ENCODE measurements at places on chromosomes 5 and 9.

GRCh38 chr5:169893010-169893409, 87.3 kb downstream of the INSYN2B start:
- no peak for DNase-seq

- DNase-seq = no peak
Measured at GRCh38 chr5:137190031-137190430, 309.1 kb downstream of the SPOCK1 start.

GRCh38 chr5:178777520-178777919, 47.1 kb upstream of the ZNF354A start:
- DNase-seq = no peak

DNA sequence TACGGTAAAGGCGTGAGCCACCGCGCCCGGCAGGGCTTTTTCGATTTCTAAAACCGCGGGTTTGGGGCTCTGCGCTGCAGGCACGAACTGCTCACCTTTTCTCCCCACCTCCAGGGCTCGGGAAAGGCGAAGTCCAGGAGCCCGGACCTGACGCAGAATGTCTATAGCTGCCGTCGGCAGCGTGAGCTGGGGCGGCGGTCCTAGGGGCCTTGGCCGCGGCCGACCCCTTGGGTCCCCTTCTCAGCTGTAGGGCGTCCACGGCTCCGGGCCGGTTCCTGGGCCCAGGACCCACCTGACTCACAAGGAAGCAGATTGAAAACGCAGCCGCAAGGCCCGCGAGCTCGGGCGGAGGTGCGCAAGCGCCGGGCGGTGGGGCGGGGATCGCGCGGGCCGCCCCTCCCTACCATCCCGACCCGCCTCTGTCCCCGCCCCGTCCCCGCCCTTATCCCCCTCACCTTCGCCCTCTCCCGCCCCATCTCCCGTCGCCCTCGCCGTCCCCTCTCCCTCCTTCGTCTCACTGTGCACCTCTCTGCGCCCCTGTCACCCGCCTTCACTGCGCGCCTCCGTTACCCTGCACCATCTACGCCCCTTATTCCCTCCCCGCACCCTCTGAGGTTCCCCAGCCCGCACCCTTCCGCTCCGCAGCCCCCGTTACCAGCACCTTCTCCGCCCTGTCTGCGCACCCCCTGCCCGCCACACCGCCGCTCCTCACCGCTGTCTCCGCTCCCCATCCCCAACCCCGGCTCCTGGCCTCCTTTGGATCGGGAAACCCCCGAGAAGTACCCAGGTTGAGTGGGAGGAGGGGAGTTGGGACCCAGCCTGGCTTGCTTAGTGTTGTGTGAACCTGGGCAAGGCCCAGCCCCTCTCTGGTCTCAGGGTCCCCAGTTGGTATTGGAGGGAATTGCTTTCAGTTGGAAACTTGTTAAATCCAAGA, at the start of gene HDHD3:
TSS of gene HDHD3 (minus strand) at position 353 of the 934 bp plus-strand sequence. CDS start 2,632 bp downstream, outside the sequence.
- DNase-seq = peak; percentile 88

DNA sequence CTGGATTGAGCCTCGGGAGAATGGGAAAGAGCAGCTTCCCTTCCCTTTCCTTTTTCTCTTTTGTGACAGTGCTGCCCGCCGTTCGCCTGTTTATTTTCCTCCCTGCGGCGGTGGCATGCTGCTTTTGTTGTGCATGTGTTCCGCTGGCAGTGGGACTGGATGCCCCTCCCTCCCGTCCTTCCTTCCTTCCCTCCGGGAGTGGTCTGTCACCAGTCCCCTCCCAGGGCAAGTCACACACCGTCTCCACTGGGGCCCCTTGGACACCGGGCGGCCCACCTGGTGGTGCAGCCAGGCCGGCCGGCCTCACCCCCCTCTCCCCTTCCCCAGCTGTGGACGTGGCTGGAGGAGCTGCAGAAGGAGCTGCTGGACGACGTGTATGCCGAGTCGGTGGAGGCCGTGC, 214.7 kb downstream of the TRIO start:
- no peak for DNase-seq

- DNase-seq = no peak
Measured at GRCh38 chr9:99713838-99714306, 107.8 kb upstream of the NR4A3 start.

DNA sequence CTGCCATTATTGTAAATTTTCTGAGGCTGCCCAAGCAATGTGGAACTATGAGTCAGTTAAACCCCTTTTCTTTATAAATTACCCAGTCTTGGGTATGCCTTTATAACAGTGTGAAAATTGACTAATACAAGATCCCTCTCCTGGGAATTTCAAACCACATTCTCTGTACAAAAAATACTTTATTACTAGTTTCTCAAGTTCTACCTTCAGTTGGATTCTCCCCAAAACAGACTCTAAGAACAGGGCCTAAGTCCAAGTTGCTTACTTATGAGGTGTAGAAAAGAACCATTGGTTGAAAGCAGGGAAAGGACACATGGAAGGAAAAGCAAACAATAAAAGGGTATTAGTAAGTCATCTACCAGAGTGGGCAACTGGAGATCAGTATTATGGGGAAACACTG, 343.2 kb downstream of the TMEM232 start:
- DNase-seq = no peak

GRCh38 chr5:157164521-157164920, 1.5 kb downstream of the GARIN3 start:
- no peak for DNase-seq

- no peak for DNase-seq
Measured at GRCh38 chr5:80227979-80228596, 27.8 kb downstream of the SERINC5 start.

GRCh38 chr5:68502531-68502930, 287.0 kb downstream of the PIK3R1 start:
- DNase-seq = no peak

GRCh38 chr5:73796164-73797131, 170.5 kb downstream of the ARHGEF28 start:
- DNase-seq = peak; percentile 10

GRCh38 chr5:151080613-151081430, at the start of gene TNIP1:
TNIP1 (minus strand) TSS chr5:151081034; CDS start chr5:151065095, 15,939 bp downstream.
- DNase-seq = peak; percentile 95

DNA sequence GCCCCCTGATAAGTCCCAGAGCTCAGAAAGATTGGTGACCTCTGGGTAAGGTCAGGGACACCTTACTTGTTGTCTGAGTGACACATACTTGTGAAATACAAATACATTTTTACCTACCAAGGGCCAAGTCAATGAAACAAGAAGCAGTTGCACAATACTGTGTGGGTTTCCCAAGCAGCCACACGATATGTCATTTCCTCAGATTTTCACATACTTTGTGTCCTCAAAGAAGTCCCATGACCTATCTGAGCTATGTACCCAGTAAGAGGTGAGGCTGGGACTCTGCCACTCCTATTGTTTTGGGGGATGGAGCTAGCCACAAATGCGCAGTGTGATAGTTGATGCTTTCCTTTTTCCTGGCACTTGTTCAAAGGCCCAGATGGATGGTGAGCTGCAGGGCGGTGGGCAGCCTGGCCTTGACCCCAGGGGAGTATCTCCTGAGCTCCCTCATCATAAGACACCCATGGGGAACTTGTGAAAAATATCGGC, 4.8 kb upstream of the SLC25A51 start:
- DNase-seq = no peak

DNA sequence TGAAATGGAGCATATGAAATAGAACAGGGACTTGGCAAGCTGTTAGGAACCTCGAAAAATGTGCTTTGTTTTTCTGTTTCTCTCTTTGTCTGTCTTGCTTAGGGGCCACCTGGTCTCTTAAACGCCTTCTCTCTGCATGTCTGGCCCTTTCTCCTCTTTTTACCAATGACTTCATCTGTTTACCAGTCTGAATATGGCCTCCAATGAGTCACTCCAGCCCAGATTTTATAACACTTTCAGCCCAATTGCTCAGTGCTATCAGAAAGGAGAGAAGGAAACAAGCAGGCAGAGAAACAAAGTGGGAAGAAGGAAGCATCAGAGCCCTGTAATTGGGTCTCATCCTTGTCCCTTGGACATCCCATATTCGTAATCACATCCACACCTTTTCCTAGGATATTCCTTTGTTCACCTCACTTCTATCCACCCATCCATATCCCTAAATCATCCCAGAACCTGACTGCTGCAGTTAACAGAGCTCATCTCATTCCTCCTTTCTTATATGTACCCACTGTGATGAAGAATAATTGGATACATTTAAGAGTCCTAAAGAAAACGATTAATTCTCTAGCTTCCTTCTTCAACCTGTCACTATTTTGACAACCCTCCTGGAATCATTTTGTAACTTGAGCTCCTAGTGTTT, 151.8 kb upstream of the GPR151 start:
- no peak for DNase-seq

- no peak for DNase-seq
Measured at GRCh38 chr5:120778491-120779484, 314.7 kb downstream of the PRR16 start.

DNA sequence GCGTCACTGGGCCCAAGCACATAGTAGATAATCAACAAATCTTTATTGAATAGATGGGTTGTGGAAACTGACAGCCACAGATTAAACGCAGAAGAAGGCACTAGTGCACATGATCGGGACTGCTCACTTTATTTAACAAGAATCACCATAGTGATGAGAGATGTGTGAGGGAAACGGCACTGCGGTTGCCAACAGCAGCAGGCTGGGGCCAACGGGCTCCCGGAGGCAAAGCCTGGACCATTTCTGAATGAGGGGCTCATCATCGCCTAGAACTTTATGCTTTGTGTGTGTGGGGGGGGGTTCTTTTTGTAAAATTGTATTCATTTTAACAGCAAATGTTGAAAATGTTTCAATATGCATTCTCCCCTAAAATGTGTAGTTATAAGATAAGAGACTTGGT, 61.9 kb upstream of the RUFY1 start:
- DNase-seq = no peak

- DNase-seq = no peak
Measured at GRCh38 chr5:140345919-140346347, 470 bp downstream of the HBEGF start.

DNA sequence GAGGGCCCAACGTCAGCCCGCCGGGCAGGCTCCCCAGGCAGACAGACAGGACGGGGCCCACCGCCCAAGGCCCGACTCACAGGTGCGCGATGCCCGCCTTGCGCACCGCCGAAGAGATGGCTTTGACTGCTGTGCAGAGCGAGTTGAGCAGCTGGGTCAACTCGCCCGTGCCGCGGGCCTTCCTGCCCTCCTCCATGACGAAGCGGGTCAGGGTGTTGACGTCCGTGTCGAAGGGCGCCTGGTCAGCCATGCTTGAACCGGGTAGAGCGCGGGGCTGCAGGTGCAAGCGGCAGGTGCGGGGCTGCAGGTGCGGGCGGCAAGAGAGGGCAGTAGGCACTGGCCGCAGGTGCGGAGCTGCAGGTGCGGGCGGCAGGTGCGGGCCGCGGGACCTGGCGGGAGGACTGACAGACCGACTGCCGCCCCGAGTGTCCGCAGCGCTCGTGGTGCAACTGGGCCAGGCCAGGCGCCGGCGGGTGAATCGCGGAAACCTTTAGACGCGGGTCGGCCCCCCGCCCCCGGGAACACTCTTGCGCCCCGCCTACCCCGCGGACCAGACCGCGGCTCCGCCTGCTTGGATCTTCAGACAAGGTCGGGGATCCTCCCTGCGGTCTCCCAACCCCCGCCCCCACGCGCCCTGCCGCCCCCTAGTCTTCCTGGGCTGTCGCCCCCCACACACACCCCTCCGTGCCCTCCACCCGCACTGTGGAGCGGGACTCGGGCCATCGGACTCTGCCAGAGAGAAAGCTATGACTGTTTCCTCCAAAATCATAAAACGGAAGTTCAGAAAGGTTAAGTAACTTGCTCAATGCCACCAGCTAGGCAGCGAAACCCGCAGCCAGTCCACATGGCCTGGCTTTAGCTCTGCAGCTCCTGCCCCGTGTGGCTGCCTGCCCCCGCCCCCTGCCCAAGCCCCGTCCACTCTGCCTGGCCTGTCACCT, at the start of gene FBP1:
TSS of gene FBP1 (minus strand) at position 458 of the 938 bp plus-strand sequence. CDS start at position 250, 208 bp downstream.
- peak; percentile 33 for DNase-seq

DNA sequence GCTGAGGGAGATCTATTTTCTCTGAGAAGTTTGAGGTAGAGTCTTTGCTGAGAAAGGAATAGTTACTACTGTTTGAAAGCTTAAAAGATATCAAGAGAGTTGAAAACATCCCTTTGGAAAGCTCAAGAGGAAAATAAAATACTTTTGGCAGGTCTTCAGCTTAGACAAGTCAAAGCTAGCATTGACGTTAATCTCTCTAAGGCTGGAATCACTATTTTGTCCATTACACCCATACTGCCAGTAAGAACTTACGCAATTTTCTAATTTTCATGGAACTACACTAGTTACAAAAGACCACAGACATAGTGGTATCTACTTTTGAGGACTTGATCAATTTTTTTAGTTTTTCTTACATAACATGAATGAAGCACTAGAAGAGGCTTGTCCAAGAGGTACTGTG, 494.9 kb downstream of the PSAT1 start:
- DNase-seq = no peak

- DNase-seq = no peak
Measured at GRCh38 chr9:37958154-37958553, 54.2 kb upstream of the SLC25A51 start.

DNA sequence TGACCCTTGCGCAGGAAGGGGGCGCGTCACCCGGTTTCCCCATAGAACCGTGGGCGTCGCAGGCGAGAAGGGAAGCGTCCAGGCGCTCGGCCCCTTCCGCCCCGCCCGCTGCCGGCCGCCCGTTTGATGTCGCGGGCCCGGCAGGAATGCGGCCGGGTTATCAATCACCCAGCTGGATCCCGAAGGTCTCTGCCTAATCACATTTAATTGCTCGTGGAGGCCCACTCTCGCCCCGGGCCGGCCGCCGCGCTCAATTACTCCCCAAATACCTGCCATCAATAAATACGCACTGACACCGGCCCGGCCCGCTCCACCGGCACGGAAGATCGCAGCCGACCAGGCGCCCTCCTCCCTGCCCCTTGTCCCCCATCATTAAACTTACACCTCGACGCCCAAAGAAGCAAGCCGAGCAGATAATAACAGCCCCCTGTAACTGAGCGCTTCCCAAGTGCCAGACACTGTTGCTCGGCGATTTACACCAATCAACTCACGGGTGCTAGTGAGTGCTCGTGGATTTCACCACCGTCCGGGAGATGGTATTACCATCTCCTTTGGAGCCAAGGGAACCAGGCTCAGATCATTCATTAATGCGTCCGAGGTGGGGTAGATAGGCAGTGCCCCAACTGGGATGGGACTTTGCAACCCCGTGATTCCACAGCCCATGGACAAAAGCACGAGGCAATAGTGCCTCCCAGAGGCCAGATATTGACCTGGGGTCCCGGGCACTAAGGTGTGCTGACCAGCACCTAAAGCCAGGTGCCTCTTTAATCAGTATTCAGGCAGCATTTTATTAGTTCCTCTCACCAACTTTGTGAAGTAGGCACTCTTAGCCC, 11.3 kb downstream of the MSX2 start:
- DNase-seq = no peak

GRCh38 chr9:120256146-120256545, 323.8 kb downstream of the CDK5RAP2 start:
- no peak for DNase-seq

DNA sequence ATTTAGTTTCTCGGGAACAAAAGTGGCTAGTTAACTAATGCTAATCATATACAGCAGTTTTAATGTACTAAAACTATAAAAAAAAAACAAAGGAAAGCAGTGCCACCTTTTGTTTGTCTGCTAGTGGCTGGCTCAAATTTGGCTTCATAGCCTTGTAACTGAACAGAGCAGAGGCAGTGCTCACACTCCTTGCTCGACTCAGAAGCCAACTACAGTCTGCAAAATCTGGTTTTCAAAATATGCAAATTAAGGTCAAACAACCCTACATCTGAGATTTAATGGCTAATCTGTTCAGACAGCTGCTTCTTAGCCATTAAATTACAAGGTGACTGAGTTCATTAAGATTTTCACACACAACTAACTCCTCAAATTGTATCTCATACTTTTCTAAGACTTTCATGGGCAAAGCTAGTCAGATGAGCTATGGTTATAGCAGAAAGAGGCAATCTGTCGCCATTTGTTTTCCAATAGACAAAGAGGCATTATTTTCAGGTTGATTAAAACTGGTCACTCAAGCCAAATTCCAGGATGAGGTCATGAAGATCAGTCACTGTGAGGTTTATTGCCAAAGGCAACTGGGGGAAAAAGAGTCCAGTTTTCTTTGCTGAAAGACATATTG, 56.8 kb upstream of the EPB41L4A start:
- DNase-seq = no peak

All from CD4-positive, alpha-beta T cell treated with Interleukin-12 subunit alpha and Interleukin-12 subunit beta, for 1 hour (primary cell).